AG08396 (cell line): ENCODE measurements at places on chromosomes 7 and 10.

DNA sequence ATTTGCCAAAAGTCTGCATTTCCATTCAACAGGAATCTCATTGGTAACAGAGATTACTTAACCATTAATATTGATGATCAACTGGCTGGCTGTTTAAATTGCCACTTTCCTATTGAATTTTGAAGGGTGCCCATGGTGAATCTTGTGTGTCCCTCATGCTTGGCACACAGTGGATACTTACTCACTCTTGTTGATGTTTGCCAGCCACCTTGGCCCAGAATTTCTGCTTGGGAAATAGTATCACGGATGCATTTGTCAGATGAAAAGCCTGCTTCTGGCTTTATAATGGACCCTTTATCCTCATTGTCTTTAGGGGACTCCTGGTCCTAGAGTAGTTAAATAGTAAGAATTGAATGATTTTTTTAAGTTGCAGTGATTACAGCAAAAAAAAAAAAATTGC, 52.0 kb downstream of the MMRN2 start:
- no peak for DNase-seq

GRCh38 chr10:29150010-29150409, 138.9 kb upstream of the LYZL1 start:
- DNase-seq = no peak

- no peak for DNase-seq
These were observed 24.3 kb upstream of the ITGB1 start for GRCh38 chr10:32982293-32982709.

DNA sequence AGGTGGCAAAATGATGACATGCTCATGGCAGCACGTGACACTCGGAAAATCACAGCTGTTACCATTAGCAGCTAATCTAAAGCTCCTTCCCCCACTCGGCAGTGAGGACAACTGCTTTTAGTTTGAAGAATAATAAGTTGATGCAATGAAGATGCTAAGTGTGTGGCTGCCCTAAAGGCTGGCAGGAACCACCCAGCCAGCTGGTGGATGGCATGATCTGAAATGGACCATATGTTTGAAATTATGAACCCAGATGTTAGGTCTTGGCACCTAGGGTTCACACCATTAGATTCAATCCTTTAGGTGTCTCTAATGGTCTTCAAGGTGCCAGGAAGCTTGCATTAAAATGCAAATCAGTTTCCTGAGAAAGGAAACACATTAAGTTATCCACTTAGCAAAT, 230.1 kb downstream of the WDR11 start:
- no peak for DNase-seq

DNA sequence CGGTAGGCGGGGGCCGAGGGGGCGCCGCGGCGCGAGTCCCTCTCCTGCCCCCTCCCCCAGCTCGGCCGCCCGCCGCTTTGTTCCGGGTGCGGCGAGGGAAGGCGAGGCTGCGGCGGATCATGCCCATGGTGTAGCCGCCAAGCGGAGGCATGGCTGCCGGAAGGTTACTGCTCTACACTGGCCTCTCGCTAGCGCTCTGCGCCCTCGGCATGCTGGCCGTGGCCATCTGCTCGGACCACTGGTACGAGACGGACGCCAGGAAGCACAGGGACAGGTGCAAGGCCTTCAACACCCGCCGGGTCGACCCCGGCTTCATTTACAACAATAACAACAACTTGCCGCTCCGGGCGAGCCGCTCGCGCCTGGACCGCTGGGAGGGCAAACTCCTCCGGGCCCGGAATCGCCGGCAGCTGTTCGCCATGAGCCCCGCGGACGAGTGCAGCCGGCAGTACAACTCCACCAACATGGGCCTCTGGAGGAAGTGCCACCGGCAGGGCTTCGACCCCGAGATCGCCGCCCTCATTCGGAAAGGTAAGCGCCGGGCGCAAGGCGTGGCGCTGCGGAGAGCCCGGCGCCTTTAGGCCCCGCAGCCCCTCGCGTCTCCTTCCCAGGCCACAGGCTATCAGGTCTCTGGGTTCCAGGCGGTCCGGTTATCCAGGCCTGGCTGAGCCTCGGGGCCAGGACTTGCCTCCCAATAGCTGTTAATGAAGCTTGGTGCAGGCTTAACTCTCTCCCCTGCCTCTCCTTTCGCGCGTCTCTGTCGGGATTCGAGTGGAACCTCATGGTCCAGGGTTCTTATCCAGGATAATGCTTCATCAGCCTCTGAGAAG, 513 bp downstream of the TMEM178B start:
- peak; percentile 29 for DNase-seq

GRCh38 chr7:94486216-94486615, 23.4 kb upstream of the CASD1 start:
- DNase-seq = no peak
